Pancreas (tissue), 10 donors: ENCODE measurements at places on chromosomes 13 and 19.

DNA sequence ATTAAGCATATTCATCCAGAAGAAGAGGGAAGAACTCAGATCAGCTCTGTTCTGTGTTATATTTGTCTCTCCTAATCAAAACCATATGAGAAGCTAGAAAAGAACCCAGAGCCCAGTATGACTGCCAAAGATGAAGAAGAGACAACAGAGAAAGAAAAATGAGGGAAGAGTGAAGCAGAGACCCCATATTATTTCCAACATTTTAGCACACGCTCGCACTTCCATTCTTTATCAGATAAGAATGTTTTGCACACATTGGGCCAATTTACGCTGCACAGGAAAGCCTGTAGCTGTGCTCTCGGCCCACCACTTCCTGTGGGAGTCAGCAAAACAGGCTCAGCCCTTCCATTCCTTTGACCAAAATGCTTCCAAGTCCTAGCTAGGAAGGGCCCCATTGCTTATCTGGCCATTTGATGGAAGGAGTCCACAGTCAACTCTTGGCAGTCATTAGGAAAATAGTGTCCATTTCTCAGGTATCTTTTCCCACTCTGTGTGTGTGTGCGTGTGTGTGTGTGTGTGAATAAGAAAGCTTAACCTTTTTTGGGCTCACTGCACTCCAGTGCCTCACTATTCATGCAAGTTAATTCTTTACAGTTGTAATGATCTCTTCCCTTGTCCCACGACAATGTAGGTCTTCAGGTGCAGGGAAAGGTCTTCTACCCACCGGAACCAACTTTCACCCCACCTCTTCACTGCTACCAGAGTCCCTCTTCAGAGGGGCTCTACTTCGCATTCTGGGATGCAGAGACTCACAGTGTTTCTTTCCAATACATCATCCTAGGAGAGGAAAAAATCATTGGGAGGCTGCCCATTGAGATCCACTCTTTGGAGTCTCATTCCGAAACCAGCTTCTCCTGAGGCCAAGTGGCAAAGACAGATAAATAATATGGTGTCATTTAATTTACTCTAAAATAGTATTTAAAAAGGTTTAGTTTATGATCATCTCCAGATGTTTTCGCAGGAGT, 237.5 kb downstream of the COG6 start:
- no peaks in the 10 kb centered on the region for H3K4me1 ChIP-seq
- H3K27ac ChIP-seq: no peak overlapping the region
- DNase-seq: no peak
- H3K36me3 ChIP-seq: no peaks in the 10 kb centered on the region
- no peaks in the 10 kb centered on the region for H3K27me3 ChIP-seq
- H3K4me3 ChIP-seq: no peak overlapping the region

GRCh38 chr13:27201661-27202060, 30.1 kb upstream of the USP12 start:
- no peaks in the 10 kb centered on the region for H3K27me3 ChIP-seq
- H3K27ac ChIP-seq: no peak overlapping the region
- H3K36me3 ChIP-seq: no peaks in the 10 kb centered on the region
- H3K4me3 ChIP-seq: no peak overlapping the region

GRCh38 chr19:15154002-15154612, 46.7 kb downstream of the NOTCH3 start:
- H3K27me3 ChIP-seq: no peaks in the 10 kb centered on the region
- no peak for DNase-seq
- H3K27ac ChIP-seq: no peak overlapping the region
- H3K36me3 ChIP-seq: no peaks in the 10 kb centered on the region

GRCh38 chr13:100213576-100213975, 124.7 kb downstream of the PCCA start:
- H3K4me3 ChIP-seq: no peak overlapping the region
- H3K27ac ChIP-seq: no peak overlapping the region
- H3K27me3 ChIP-seq: no peaks in the 10 kb centered on the region
- H3K4me1 ChIP-seq: no peaks in the 10 kb centered on the region

DNA sequence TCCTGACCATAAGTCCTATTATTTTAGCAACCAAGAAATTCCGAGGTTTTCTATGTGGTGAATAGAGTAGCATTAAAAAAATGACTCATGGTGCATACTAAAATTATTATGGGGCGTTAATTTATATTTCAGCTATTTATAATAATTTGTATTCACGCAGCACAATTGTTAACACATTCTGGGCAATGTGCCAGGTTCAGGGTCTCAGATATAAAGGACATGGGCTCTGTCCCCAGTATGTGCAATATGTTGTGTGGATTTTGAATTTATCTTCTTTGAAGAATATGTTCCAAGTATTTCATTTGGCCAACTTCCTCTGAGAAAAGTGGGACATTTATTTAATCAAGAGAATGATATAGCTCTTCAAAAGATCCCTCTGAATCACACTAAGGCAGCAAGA, 1434.7 kb upstream of the PRR20A start:
- no peak for DNase-seq
- no peak overlapping the region for H3K27ac ChIP-seq
- no peaks in the 10 kb centered on the region for H3K36me3 ChIP-seq
- no peaks in the 10 kb centered on the region for H3K27me3 ChIP-seq
- H3K4me3 ChIP-seq: no peak overlapping the region

DNA sequence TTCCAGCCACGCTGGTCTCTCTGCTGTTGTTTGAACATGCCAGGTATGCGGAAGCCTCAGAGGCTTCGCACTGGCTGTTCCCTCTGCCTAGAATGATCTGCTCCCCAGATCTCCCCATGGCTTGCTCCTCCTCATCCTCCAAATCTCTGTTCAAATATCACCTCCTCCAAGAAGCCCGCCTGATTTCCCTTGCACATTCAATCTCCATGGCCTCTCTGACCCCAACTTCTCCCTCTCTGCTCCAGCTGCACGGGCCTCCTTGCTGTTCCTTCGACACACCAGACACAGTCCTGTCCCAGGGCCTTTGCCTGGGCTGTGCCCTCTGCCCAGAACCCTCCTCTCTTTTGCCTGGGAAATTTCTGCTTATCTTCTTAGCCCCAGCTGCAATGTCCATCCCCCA, 52.5 kb upstream of the PTPRS start:
- H3K4me1 ChIP-seq: no peaks in the 10 kb centered on the region
- H3K36me3 ChIP-seq: no peaks in the 10 kb centered on the region
- no peak overlapping the region for H3K27ac ChIP-seq
- no peaks in the 10 kb centered on the region for H3K27me3 ChIP-seq

DNA sequence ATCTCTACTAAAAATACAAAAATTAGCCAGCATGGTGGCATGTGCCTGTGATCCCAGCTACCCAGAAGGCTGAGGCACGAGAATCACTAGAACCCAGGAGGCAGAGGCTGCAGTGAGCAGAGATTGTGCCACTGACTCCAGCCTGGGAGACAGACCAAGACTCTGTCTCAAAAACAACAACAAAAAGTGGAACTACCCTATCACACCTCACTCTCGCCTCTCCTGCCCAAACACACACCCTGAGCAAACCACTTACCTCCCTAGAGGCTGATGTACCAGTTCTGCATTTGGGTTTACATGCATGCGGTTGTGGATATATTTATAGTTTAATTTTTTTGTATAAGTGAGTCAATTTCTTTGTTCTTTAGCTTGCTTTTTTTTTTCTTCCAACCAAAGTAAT, 7.7 kb upstream of the PTOV1 start:
- DNase-seq: no peak
- no peaks in the 10 kb centered on the region for H3K4me1 ChIP-seq
- no peak overlapping the region for H3K27ac ChIP-seq
- H3K4me3 ChIP-seq: no peak overlapping the region
- H3K36me3 ChIP-seq: no peaks in the 10 kb centered on the region
- no peaks in the 10 kb centered on the region for H3K27me3 ChIP-seq

DNA sequence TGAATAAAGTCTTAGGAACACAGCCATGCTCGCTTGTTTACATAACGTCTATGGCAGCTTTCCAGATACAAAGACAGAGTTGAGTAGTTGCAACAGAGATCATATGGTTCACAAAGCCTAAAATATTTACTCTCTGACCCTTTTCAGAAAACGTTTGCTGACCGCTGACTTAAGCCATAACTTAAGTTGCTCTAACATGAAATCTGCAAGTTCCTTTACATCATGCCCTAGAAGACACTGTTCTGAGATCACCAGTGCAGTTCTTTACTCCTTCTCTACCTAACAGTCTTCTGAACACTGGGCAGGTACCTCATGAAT, 166.4 kb downstream of the DCLK1 start:
- DNase-seq: no peak
- no peak overlapping the region for H3K4me3 ChIP-seq
- no peaks in the 10 kb centered on the region for H3K4me1 ChIP-seq
- H3K36me3 ChIP-seq: no peaks in the 10 kb centered on the region
